Hepatic stellate cell (primary cell): ENCODE measurements at places on chromosomes 6 and 20.

DNA sequence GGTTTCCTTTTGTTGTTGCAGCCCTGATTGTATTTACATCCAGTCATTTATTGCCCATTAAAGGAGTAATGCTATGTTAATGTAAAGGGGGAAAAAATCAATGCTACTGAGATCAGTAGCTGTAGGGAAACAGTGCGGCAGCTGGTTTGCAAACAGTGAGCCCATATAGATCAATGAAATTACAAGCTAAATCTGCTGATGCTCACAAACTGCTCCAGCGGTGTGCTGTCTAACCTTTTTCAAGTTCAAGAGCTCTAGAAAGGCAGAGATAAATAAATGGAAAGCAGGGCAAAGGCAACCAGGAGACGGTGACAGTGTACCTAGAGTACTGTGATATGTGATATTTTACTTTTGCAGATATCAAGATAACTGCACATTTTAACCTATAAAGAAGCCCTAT, 449.0 kb upstream of the MMS22L start:
- no peak for DNase-seq

DNA sequence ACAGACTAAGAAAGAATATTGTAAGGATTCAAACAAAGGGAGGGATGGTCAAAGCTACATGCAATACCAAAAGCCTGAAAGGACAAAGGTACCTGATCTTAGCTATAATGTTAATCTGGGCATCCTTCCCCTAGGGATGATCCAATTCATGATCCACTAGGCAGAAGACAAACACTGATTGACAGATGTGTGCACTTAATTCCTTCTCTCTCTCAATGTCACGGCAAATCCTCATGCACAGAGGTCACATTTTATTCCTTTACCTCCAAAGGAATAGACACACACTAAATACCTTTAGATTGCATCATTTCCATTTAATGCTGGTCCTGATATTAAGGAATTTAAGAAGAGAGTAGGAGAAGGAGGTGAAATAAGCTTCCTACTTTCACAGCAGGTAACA, 73.4 kb downstream of the ZNF133 start:
- DNase-seq, result no peak

DNA sequence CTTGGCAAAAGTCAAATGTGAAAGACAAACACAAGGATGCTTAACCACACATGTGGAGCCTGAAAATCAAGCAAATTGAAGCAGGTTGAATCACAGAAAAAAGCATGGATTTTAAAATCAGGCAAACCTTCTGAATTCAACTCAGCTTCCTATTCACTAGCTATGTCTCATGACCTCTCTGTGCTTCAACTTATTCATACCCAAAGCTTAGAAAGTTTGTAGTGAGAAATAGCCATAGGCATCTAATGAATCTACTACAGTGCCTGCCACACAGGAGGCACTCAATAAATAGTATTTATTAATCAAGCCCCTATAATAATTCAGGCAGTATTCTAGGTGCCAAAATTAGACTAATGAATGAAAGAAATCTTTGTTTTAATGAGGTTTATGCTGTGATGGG, 112.2 kb upstream of the TNFAIP3 start:
- DNase-seq, result no peak

DNA sequence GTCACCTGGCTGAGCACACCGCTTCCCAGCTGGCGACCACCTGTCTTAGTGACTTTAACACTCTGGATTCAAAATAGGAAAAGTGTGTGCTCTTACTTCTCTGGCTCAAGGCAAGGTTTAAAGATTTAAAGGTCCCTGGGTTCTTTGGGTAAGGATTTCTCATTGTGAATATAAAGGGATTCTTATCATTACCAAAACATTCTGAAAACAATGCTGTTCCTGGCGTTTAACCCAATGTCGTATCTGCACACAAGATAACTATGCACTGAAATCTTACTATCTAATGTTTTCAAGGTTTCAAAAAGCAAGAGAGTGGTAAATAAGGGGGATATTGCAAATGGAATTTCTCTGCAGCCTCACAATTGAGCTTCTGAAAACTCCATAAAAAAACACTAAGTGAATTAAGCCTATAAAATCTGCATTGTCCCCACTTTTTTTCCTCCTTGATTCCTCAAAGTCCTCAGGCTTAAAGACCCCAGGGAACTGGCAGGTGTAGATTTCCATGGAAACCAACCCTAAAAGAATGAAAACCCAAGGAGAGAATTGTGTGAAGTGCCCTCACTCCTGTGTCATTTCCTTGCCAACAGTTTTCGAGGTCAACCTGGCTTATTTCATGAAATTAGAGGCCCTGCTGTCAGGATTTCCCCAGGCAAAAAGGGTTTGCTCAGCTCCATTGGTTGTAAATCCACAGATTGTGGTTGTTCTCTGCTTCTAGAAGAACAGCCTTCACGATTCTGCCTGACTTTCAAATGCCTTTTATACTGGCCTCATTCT, 44.0 kb downstream of the BMP2 start:
- DNase-seq, result no peak

DNA sequence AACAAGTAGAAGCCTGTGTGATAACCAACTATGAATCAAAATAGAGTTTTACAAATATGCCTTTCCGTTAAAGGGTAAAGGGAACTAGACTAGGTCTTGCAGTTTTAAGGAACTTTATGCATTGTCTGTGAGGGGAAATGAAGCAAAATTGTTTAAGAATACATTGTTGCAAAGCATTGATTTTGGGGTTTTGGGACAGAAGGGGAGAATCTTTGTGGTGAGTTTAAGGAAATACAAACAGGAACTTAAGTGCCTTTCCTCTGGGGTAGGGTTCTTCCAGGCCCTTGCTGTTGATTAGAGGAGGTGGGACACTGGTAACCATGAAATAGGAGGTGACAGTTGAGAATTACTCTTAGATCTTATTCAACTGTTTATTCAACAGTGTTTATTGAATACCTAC, 4.7 kb downstream of the MAPK14 start:
- no peak for DNase-seq

- no peak for DNase-seq
Observed at GRCh38 chr20:62482146-62482809, 6.5 kb upstream of the GATA5 start.

GRCh38 chr6:151399679-151400078, 8.3 kb upstream of the ZBTB2 start:
- no peak for DNase-seq

- DNase-seq, result peak; percentile 78
Observed at GRCh38 chr20:38167851-38168760, 3.0 kb upstream of the TGM2 start.

GRCh38 chr6:109743739-109744138, 52.6 kb downstream of the FIG4 start:
- DNase-seq, result peak; percentile 42

GRCh38 chr20:52226370-52226769, 34.8 kb upstream of the ZFP64 start:
- no peak for DNase-seq

- no peak for DNase-seq
Observed at GRCh38 chr20:57480444-57481160, 44.3 kb downstream of the CTCFL start.

GRCh38 chr20:46427384-46427783, 21.0 kb upstream of the ELMO2 start:
- no peak for DNase-seq

DNA sequence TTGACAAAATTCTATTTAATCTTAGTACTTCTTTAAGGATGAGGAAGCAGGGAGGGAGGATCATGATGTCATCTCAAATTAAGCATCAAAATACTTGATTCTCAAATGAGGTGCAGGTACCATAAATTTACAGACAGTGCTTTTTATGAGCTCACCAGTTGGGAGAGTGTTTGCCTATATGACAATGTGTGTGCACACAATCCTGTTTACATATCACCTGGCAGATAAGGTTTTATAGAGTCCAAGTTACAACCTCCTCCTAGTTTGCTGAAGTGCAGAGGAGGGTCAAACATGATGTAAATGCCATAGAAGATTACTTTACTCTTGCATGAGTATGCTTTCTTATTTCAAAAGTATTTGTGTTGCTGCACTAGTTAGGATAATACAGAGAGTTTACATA, 6.4 kb downstream of the ATXN1 start:
- DNase-seq, result no peak

DNA sequence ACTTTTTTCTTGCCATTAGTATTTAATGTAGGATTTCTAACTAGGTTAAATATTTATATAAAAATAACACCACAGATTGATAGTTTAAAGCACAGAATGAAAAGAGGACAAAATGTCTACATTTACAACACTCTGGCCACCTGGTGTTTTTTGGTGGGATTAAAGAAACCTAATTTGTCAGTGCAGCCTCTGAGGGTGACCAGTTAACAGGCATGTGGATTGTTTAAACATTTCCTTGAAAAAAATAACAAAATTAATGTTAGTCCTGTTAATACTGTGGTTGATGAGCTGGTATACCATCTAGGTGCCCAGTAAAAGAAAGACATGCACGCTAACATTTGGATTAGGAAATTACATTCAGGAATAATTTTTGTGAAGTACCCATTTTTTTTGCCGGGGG, 8.8 kb downstream of the SLC9A8 start:
- DNase-seq, result no peak

DNA sequence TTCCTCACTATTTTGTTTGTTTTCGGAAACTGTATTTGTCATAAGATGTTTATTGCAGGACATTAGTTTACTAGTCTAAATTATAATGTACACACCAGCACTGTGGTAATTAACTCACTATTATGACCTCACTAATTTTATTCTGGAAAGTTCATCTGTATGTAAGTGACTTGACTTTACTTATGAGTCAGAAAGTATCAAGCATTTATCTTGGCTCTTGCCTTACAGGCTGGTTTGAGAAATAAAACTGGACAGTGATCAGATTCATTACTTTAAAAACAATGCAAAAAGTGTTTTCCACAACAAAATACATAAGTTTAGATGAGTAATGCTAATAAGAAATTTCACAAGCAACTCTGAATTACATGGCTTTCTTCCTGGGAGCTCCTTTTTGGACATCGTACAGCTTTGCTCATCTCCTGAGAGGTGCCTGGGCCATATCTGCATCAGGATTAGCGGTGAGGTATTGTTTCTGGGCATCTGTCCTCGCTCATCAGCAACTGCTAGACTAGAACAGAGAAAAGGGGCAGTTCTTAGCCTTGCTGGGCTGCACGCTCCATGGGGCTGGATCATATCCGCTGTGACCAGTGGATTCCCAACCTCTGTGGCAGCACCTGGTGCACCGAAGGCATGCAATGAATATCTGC, 179.8 kb downstream of the SOD2 start:
- no peak for DNase-seq

GRCh38 chr6:117919275-117919674, 12.2 kb downstream of the SLC35F1 start:
- no peak for DNase-seq

DNA sequence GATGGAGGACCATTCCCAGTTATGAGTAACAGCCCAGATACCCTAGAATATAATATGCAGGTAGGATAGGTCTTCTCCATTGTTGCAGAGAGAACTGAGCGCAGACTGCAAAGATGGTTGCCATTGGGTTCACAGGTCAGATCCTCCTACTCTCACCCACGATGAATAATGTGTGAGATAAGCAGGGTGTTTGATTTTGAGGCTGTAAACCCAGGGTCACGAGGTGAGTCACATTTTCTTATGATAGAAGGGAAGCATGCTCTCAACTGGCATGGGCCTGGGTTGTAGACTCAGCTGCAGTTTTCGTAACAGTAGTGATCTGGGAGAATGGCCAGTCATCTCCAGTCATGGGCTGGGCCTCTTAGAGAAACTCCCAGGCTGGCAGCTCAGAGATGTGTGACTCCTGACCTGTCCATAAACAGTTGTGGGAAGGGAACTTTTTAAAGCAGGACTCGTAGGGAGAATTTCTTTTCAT, 74.2 kb downstream of the CD164 start:
- no peak for DNase-seq

GRCh38 chr6:107246972-107247615, 131.8 kb upstream of the BEND3 start:
- DNase-seq, result no peak

GRCh38 chr20:25376886-25377285, 13.7 kb downstream of the ABHD12 start:
- no peak for DNase-seq

GRCh38 chr6:152184917-152185574, 377.6 kb downstream of the ESR1 start:
- DNase-seq, result no peak

- DNase-seq, result no peak
Observed at GRCh38 chr6:13848522-13849150, 34.3 kb upstream of the MCUR1 start.

DNA sequence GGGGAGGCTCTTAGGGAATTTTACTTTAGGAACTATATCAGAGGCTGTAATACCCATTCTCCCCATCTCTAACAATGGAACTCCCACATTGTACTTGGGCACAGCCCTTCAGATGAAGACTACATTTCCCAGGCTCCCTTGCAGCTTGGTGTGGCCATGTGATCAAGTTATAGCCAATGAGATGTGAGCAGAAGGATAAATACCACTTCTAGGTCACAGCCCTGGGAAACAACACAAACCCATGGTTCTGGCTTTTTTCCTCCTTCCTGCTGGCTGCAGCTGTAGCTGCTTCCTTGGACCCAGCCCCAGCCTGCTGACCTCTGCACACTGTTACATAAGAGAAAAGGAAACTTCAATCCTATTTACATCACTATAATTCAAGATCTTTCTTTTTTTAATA, 445.9 kb upstream of the JARID2 start:
- DNase-seq, result peak; percentile 56

GRCh38 chr20:51434026-51434425, 108.5 kb downstream of the NFATC2 start:
- DNase-seq, result no peak

GRCh38 chr20:46800409-46800804, 91.0 kb downstream of the SLC2A10 start:
- no peak for DNase-seq

GRCh38 chr20:57591289-57592229, 28.7 kb downstream of the ZBP1 start:
- DNase-seq, result no peak

- DNase-seq, result peak; percentile 97
Observed at GRCh38 chr6:15248451-15249370, 2.8 kb downstream of the JARID2 start.

- no peak for DNase-seq
Observed at GRCh38 chr20:59207742-59208357, 44.2 kb downstream of the ZNF831 start.

DNA sequence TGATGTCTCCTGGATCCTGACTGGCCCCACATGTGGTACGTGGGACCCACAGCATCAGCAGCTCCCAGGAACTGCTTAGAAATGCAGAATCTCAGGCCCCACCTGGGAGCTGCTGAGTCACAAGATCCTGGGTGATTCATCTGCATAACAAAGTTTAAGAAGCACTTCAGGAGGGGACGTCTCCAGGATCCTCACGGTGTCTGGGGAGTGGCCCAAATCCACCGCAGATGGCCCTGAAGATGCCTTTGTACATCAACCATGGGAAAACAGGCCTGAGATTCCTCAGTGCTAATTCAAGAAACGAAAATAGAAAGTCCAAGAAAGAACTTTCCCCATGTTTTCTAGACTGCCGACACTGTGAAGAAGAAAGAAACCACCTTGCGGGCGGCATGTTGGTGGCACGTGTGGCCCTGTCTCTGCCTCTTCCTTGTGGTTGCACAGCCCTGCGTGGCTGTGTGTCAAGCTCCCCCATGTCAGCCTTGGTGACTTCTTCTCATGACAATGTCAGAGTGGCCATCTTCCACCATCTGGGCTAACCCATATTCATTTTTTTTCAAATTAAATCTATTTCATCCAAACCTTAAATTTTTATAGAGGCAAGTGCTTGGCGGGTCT, 26.1 kb downstream of the RRBP1 start:
- peak; percentile 81 for DNase-seq
